ENCODE measurements at places on chromosomes 13 and 19.
A peak's percentile ranks its signal among the peaks of the same experiment; 100 is the strongest.

DNA sequence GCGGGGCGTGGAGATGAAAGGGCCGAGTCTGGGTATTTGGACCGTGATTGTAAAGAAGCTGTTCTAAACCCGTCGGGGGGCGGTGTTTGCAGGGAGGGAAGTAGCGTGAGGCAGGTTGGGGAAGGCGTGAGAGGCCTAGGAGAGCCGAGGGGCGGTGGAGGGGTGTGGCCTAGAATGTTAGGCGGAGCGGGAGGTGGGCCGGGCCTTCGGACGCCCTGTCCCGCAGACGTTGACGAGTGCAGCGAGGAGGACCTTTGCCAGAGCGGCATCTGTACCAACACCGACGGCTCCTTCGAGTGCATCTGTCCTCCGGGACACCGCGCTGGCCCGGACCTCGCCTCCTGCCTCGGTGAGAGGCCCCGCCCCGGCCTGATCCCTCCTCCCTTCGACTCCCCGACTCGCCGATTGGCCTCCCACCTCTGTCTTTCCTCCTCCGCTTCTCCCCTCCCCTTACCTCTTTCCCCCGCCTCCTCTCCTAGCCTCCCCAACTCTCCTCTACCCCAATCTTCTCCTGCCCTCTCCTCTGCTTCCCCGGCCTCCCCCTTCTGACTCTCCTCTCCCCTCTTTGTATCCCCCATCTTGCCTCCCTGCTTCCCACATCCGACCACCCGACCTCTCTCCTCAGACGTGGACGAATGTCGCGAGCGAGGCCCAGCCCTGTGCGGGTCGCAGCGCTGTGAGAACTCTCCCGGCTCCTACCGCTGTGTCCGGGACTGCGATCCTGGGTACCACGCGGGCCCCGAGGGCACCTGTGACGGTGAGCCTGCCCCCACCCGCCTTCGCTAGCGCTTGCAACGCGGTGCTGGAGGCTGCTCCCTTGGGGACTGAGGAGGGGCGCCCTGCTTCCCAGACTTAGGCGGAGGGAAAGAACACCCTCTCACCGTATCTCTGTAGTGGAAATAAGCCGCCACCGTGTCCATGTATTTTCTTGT is 12.8 kb downstream of the LTBP4 start:
- DNase-seq: peak; percentile 78

DNA sequence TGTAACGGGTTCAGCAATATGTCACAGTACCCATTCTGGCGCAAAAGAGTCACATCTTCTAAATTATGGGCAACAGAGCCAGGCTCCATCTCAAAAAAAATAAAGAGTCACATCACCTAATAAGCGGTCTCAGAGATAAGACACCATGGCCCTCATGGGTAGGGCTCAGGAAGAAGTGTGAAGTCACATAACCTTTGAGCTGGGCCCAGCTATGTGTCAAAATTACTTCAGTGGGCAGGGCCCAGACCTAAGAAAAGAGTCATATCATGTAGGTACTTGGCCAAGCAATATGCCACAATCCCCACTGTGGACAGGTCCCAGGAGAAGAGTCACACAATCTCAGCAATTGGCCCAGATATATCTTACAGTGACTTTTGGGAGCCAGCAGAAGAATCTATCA is 11.4 kb upstream of the ZNF91 start:
- no peak for DNase-seq

- no peak for DNase-seq
These were observed 640 bp upstream of the MIDN start for GRCh38 chr19:1247748-1248138.

- DNase-seq: no peak
These were observed 583 bp downstream of the CCDC61 start for GRCh38 chr19:45995715-45996385.

- DNase-seq: no peak
These were observed 197.7 kb upstream of the RNF113B start for GRCh38 chr13:98374750-98375149.

Data from activated T-helper 9 cell treated with anti-CD3 and anti-CD28 coated beads, Interleukin-2, amount 50 U/mL, for 16 hours (primary cell).